Activated naive CD4-positive, alpha-beta T cell treated with anti-CD3 and anti-CD28 coated beads, Interleukin-2, amount 50 U/mL, for 72 hours (primary cell): ENCODE measurements at places on chromosomes 2 and 18. TPM values are rescaled to one million over a fixed set of nuclear protein-coding genes. Genes with fewer than 3 reads are reported as not detected.

DNA sequence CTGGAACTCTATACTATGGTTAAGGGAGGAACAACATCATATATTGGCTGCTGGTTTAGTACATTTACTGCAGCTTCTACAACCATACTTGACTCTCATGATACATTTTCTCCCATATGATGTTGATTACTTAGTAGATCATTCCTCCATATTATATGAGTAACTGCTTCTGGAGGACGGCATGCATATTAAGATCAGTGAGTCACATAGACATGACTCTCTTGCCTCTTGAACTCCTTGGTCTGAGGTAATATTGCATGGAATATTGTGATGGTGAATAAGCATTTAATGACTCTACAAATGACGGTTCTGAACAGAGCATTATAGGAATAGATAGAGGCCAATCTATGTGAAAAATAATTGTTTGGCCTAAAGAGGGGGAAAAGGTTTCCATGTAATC lies 418.8 kb upstream of the SPHKAP start:
- DNase-seq, result no peak

DNA sequence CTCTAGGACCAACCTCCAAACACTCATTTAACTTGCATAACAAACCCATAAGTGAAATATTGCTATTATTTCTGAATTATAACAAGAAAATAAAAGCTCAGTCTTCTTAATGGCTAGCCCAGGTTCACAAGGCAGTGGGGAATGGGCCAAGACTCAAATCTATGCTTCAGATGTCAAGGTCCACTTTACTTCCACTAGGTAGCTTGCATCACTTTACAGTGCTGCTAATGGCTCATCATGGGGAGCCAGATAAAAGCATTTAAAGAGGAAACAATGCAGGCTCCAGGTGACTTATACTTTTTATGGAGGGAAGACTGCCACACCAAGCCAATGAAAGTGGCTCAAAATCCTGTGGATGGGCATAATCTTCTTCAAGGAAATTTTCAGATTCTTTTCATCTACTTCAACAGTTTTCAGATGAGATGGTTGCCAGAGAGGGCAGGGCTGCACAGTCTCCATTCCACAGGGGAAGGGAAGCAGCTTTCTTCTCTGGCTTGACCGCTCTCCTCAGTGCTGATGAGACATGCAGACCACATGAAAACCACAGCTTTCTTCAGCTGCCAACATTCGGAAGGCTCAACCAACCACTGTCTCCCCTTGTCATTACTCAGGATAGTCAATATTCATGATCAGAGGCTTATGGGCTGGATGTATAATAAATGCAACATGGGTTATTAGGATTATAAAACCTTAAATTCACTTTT lies 361.9 kb upstream of the MEX3C start:
- no peak for DNase-seq

- DNase-seq, result no peak
Observed at GRCh38 chr2:119860924-119861323, 101.2 kb downstream of the PTPN4 start.

DNA sequence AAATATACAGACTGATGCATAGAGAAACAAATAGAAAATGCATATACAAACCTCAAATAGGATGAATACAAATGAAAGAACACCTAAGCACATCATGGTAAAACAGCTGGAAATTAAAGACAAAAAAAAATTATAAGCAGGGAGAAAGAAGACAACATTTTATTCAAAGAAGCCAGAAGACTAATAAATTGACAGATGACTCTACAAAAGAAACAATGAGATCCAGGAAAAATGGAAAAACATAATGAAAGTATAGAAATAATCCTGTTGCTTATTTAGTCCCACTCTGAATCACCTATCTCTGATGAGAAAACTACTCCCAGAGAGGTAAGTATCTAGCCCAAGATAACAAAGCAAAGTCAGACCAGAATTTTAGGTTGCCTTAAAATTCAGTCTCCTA lies 143.4 kb downstream of the RBM43 start:
- DNase-seq, result no peak

GRCh38 chr2:5766561-5766960 lies 74.4 kb downstream of the SOX11 start:
- no peak for DNase-seq

- no peak for DNase-seq
Observed at GRCh38 chr2:235098269-235098668, 146.5 kb downstream of the SH3BP4 start.

- DNase-seq, result no peak
Observed at GRCh38 chr2:179850188-179850587, 11.2 kb downstream of the ZNF385B start.

GRCh38 chr2:44351676-44352075 lies 9.6 kb downstream of the PREPL start:
- no peak for DNase-seq

GRCh38 chr2:106552921-106553320 lies 65.8 kb downstream of the CD8B2 start:
- DNase-seq, result no peak

GRCh38 chr18:28409811-28410210 lies 232.9 kb upstream of the CDH2 start:
- DNase-seq, result no peak

GRCh38 chr2:169923977-169924376 lies 96.7 kb downstream of the UBR3 start:
- no peak for DNase-seq

GRCh38 chr2:219125225-219125885 lies 35.3 kb downstream of the NHEJ1 start:
- DNase-seq, result peak; percentile 67

DNA sequence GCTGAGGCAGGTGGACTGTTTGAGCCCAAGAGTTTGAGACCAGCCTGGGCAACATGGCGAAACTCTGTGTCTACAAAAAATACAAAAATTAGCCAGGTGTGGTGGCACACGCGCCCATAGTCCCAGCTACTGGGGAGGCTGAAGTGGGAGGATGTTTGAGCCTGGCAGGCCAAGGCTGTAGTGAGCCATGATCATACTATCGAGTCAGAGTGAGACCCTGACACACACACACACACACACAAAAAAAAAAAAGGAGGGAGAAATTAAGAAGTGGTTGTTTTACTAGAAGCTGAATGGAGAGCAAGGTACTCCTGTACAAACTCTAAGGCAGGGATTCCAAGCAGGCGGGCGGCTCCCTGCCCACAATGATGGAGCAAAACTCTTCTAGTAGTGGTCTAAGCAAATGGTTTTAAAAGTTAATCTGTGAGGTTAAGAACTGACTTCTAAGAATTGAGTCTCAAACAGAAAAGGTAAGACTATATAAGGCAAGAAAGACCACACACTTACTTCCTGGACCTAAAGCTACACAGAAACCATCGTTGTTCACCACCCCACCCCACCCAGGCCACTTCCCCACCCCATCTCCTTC lies 2.6 kb downstream of the ANKRD44 start:
- DNase-seq, result peak; percentile 60

GRCh38 chr18:61772293-61772848 lies 120.4 kb downstream of the RNF152 start:
- DNase-seq, result no peak

GRCh38 chr2:23828256-23828980 lies 98.5 kb downstream of the ATAD2B start:
- no peak for DNase-seq

DNA sequence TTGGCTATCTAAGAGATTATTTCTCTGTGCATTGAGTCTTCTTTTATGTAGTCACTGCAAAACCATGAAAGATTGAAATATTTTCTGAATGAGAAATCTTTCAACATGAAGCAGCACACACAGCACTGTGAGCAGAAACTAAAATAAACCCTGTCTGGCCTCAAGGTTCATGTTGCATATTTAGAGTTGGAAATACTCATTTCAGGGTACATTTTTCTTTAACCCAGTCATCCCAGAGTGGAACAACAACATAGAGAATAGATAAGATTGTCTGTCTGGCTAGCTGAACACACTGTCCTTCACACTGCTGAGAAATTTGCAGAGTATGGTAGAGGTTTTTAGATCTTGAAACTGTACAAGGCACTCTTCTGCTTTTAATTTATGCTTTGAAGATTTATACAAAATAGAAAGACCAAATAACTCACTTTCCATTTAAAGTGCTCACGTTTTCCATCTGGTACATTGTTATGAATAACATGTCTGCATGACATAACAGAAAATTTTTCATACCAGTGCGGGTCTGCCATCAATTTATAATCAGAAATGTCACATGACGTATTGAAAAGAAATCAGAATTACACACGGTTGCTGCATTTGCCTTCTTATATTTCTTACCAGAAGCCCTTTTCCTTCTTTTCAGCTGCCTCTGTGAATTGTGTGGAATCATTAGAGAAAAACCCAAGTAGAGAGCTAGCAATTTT lies 25.0 kb upstream of the FN1 start:
- no peak for DNase-seq

GRCh38 chr2:102289129-102289528 lies 22.2 kb upstream of the IL1RL1 start:
- no peak for DNase-seq

DNA sequence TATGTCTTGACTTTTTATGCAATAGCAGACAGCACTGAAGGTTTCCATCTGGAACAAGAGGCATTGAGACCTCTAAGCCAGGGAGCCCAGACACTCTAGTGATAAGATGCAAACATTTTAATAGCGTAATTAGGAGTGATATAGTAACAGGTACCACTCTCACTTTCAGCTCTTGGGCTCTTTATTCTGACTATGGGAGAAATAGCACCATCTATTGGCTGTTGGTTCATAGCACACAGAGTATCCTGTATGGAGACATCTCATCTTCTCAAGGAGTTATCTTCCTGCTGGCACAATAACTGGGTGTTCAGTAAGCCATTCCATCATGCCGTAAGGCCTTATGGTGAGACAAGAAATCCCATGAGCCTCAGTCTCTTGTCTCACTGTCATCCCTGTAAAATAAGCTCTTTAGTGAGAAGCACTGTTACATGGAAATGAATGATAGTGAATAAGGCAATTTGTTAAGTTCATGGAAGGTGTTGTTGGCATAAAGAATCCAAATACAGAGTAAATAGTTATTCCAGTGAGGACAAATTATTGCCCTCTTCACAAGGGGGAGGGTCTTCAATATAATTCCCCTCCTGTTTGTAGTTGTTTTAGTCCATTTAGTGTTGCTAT lies 48.3 kb downstream of the THUMPD2 start:
- DNase-seq, result no peak

DNA sequence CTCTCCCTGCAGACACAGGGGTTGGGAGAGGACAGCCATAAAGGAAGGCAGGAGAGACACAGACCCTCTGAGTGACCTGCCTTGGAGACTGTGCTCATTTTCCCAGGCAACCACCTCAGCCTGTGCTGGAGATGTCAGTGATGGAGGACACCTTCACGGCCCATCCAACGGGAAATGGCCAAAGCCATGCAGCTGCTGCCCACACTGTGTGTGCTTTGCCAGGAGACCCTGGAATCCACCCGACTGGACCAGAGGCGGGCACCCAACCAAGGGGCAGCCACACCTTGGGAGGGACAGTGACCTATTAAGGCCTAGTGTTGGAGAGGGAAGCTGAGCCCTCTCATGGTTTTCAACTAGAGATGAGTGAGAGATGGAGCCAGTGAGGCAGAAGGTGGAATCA lies 192.5 kb downstream of the SMAD2 start:
- DNase-seq, result peak; percentile 28

- DNase-seq, result no peak
Observed at GRCh38 chr2:236293241-236293810, 29.1 kb upstream of the ASB18 start.

DNA sequence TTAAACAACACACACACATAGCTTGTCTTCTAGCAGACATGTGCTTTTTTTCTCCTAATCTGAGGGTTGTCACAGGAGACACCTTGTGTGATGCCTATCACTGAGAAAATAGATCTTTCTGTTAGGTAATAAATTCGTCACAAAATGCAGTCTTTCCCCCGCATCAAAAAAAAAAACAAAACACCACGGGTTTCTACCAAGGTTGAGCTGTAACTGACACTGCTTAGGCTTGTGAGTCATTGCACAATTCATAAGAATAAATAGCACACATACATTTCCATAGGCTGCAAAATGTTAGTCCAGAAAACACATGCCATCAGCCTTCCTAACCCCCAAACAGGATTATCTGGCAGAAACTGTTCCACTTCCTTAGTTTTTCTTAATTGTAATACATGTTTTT lies 6.5 kb downstream of the TMEM163 start:
- no peak for DNase-seq

- DNase-seq, result no peak
Observed at GRCh38 chr2:6368281-6368680, 497.4 kb downstream of the CMPK2 start.

- DNase-seq, result no peak
Observed at GRCh38 chr18:59957957-59958356, 58.2 kb downstream of the PMAIP1 start.

GRCh38 chr2:109193807-109194619 lies 65.0 kb downstream of the SH3RF3 start:
- no peak for DNase-seq

DNA sequence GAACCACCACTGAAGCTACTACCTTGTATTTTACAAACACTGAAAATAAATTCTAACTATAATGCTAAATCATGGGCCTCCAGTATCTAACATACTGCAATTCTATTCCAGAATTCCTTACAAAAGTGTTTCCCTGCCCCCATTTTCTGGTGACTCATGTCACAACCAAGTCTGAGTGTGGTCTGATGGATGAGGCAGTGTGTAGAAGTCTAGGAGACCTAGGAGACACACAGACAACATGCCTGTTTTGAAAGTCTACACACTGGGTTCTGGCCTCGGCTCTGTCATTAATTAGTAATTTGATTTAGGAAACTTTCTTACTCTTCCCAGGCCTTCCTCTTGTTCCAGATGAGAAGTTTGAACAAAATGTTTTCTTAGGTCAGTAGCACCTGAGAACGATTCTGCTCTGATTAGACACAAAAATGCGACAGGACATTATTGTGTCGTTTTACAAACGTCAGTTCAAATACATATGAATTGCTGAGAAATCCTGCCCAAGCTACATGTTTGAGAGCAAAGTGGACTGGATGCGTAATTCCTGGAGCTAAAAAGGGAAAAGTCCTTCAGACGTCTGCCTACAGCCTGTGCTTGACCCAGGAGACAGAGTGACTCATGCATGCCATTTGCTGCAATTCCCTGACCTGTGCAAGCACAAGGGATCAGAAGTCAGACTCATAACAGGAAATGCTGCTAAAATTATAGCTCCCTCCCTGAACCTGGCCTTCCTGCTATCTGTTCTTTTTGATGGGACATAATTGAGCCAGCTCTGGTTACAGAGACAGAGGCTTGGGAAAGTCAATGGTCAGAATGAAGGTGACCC lies 494.4 kb downstream of the SOX11 start:
- no peak for DNase-seq

GRCh38 chr2:101771227-101771902 lies 73.9 kb downstream of the MAP4K4 start:
- no peak for DNase-seq

FHOD3 gene
- not detected for total RNA-seq

OR6B2 gene
- total RNA-seq, result not detected

RPRM gene
- total RNA-seq, result not detected

MAPK4 gene
- not detected for total RNA-seq

CHRND gene
- not detected for total RNA-seq

CCDC102B gene
- total RNA-seq, result 2.5 TPM

ERCC3 gene
- 51.8 TPM for total RNA-seq
